Activated B cell treated with CpG ODN at 0.5 μM for 24 hours (primary cell): ENCODE measurements at places on chromosomes 2 and 18. TPM values are rescaled to one million over a fixed set of nuclear protein-coding genes. Genes with fewer than 3 reads are reported as not detected.

Gene STARD6
- total RNA-seq: not detected in 2 replicates

Gene EHBP1
- 24.0 and 25.0 TPM in 2 replicates for total RNA-seq

DNA sequence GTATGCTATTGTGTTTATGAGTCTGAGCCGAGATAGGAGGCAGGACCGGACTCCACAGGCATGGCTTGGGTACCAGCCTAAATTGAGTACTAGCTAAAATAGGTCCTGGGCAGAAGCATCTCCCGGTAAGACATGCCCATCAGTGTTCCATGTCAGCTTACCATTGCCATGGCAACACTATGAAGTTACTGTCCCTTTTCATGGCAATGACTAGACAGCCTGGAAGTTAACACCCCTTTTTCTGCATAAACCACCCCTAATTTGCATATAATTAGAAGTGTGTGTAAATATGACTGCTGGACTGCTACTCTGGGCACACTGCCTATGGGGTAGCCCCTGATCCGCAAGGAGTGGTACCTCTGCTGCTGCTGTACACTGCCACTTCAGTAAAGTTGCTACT, 1005.1 kb upstream of the FAM98A start:
- H3K4me3 ChIP-seq: no peak overlapping the region
- no peak for DNase-seq
- H3K27me3 ChIP-seq: no peaks in the 10 kb centered on the region

DNA sequence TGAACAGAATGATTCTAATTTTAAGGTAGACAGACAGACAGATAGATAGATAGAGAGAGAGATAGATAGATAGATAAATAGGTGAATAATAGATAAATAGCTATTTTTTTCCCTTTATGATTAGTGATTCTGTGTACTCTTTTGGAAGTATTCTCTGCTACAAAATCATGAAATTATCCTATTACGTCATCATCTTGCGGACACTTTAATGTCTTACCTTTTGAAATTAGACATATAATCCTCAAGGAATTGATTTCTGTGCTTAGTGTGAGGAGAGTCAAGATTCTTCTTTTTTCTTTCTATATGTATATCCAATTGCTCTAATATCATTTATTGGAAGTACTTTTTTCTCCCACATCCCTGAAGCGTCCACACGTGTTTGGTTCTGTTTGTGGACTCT, 215.2 kb downstream of the SCG2 start:
- H3K27ac ChIP-seq: no peak overlapping the region
- H3K4me3 ChIP-seq: no peak overlapping the region
- no peaks in the 10 kb centered on the region for H3K4me1 ChIP-seq
- H3K36me3 ChIP-seq: no peaks in the 10 kb centered on the region
- H3K27me3 ChIP-seq: no peaks in the 10 kb centered on the region
